ENCODE measurements at places on chromosomes 2 and 18.

- DNase-seq, result no peak
These were observed 65.1 kb downstream of the LRP1B start for GRCh38 chr2:142065700-142066099.

DNA sequence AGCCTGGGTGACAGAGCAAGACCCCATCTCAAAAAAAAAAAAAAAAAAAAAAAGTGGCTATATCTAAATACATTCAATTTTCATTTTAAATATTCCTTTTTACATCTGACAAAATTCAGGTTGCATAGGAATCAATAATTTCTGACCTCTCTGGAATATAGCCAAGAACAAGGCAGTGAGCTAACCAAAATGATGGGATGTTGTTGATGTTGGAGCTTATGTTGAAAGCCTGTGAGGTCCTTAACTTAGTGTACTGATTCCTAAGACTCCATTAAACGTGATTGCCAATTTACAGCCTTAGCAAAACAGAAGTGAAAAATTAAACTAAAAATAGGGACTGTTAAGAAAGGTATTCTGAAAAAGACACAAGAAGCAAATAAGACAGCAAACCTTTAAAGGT is 109.6 kb downstream of the MEP1B start:
- no peak for DNase-seq

DNA sequence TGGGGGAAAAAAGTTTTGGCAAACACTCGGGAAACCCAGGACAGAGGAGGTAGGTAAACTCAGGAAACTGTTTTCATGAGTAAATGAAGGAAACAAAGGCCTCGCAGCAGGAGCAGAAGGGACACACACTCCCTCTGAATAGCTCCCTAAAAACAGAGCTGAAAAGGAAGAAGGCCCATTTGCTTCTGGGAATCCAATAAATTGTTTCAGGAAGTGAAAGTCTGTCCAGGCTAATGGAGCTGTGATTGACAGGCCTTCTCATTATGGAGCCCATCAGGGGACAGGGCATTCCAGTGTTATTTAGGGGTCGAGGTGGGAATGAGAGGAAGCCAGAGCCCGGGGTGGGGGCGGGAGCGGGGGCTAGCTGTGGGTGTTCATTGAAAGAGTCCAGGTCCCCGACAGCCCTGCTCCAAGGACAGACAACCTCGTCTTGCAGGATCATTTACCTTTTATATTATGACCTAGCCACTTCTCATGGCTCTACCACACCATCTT is 81.2 kb downstream of the GBX2 start:
- DNase-seq, result no peak

DNA sequence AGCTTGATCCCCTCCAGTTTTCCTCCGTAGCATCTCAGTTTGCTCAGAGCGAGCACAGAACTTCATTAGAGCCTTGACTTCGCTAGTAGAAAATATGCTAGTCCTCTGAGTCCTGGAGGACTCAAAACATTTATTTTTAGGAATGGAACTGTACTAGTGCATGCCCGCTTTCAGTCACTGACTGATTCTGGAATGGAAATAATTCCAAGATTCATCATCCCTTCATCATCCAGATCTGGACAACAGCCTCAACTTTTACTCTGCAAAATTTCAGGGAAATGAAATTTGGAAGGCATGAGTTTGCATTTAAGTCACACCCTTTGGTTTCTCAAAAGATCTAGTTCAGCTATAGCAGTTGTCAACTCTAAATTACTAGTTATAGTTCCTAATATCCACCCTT is 304.6 kb downstream of the XIRP2 start:
- no peak for DNase-seq

DNA sequence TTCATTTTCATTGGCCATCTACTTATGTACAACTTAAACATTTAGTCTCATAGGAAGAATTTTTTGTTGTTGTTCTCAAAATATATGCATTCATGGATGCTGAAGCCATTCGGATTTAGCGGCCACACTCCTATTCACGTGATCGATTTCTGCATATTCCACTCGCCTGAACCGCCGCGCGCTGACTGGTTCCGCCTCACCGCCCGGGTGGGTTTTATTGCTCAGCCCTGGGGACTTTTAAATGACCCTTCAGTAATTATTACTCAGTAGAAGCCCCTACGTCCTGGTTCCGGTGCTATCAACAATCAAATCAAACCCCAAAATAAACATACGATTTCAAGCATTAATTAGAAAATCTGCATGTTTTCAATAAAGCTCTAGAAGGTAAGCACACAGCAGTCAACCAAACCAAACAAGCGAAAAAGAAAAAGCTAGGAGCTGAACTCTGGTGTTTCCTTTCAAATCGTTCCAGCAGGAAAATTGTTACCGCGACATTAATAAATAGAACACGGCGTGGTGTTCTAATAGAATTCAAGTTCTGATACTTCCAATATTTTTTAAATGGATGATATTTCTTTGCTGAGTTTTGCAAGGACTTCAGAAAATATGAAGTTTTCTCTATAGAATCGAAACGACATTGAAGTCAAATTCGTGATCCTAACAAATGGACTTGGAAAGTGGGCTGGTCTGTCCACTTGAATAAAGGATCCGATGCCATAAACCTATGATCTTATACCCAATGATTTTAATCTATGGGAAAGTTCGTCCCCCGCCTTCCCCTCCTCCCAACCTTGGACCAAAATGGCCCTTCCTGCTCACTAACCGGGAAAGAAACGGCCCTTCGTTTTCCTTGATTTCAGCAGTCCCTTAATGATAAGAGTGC is 9.3 kb downstream of the PAX3 start:
- no peak for DNase-seq

DNA sequence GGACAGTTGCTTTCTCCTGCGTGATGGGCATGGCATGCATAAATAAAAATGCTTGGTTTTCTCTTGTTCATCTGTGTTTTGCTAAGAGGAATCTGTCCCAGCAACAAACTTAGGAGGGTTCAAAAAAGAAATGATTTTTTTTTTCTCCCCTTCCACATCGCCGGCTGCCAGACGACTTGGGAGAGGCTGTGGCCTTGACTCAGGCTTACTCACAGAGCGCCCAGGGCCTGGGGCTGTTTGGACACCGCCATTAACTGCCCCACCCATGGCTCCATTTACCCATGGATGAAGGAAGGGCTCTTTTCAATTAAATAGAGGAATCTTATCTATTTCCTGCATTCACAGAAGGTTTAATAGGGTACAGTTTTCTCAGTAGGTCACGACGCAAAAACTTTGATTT is 22.3 kb upstream of the SERPINB5 start:
- DNase-seq, result no peak

DNA sequence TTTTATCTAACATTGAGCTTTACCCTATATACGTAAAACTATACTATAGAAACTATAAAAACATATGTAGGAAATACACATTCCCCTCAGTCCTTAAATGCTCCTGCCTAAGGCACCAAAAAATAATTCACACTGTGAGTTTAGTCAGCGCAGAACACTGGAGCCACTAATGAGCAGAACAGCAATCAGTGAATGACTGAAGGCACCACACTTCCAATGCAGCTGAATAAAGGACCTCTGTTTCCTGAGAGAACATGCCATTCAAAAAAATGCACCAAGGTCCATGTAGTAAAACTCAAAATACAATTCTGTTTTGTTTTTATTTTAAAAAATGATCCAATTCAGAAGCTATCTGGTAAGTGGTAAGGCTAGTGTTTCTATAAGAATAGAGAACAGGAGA is 1280.6 kb upstream of the NRXN1 start:
- DNase-seq, result no peak

- no peak for DNase-seq
These were observed 748.9 kb upstream of the NXPH2 start for GRCh38 chr2:139529080-139529479.

- no peak for DNase-seq
These were observed 222.5 kb downstream of the GBX2 start for GRCh38 chr2:235945608-235946140.

- DNase-seq, result peak; percentile 42
These were observed 8.5 kb downstream of the RAB17 start for GRCh38 chr2:237581751-237582746.

DNA sequence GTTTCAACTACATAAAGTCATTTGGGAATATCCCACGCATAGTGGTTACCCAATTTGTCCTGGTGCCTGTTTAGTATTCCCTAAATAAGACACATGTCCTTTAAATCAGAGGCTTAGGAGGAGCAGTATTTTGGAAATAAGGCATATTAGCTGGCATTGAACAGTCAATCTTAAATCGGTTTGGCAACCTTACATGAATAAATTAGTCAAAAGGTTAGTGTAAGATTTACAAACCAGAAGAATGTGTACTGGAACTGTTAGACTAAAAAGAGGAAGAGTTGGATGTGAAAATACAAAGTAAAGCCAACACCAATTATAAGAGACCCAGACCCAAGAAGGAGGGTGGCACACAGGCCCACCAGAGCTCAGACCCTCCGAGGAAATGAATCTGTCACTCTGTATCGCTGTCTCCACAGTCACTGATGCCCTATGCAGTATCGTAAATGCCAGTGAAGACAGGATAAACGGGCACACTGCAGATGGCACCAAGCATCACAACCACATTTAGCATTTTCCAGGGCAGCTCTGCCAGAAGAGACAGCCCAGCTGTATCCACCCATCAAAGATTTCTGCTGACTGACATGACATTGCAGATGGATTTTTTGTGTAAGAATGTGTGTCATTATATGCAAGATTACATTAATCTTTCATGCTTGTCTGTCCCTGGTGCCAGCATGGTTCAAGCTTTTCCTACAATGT is 90.4 kb downstream of the CERKL start:
- no peak for DNase-seq

- no peak for DNase-seq
These were observed 140.0 kb downstream of the MEIS1 start for GRCh38 chr2:66574701-66575624.

GRCh38 chr2:162826921-162827320 is 11.6 kb downstream of the KCNH7 start:
- no peak for DNase-seq

DNA sequence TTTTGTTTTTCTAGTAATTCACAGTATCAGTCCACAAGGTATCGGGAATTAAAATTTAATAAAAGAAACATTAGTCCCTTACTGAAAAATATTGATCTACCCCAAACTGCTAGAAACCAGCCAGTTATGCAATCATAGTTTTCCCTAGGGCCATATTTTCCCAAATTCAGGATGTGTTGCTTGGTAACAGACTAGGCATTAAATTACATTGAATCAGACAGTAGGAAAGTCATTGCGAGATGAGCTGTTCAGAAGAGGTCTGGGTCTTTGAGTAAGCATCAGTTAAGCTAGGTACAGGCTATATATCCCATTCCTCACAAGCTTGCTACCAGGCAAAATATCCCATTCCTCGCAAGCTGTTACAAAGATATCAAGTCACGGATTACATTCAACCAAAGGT is 123.0 kb upstream of the CCDC150 start:
- no peak for DNase-seq

DNA sequence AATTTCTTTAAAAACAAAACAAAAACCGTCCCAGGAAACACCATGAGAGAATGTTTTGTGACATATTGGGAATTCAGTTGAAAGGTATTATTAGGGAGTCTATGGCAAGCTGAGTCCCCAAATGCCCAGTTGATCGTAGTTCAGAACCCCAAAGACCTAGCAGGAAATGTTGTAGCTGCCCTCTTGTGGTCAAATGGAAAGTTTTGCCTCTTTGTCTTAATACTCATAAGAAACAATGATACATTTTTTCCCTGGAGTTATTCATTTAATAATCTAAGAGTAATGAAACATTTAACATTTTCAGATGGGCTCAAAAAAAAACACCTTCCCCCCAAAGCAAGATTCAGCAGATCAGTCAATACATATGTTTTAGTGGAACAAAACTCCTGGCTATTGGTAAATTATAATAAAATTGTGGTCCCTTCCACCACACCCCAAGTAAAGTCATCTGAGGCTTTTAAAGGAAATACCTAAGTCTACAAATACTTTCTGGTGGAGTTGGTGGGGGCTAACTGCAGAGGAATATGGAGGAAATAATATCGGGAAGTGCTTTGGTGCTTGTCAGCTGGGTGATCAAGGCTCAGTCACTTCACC is 37.8 kb upstream of the EFEMP1 start:
- DNase-seq, result no peak

- DNase-seq, result no peak
These were observed 142.3 kb upstream of the NRP2 start for GRCh38 chr2:205540036-205540435.

- no peak for DNase-seq
These were observed 1.5 kb upstream of the GEMIN6 start for GRCh38 chr2:38776531-38776930.

Data from stimulated activated CD4-positive, alpha-beta T cell treated with anti-CD3 and anti-CD28 coated beads, Interleukin-4, amount 100 ng/mL, for 24 hours (primary cell).